Right renal cortex interstitium (tissue), 3 donors: ENCODE measurements at places on chromosomes 11 and 22.

DNA sequence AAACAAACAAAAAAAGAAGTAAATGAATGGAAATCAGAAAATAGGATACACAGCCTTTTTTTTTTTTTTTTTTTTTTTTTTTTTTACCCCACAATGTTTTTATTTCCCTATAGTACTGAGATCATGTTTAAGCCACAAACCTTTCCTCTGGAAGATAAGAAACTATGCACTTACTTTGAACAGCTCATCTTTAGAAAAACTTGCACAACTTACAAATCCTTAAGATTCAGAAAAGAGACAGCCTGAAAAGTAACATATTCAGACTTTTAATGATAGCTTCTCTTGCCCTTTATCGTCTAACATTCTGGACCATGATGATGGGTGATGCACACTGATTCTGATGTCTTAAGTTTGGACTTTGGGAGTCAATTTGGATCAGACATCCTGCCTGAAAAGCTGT lies 80.3 kb downstream of the TNRC6B start:
- DNase-seq: no peak

- no peak for DNase-seq
These were observed 1.1 kb upstream of the TTLL8 start for GRCh38 chr22:50058906-50059880.

DNA sequence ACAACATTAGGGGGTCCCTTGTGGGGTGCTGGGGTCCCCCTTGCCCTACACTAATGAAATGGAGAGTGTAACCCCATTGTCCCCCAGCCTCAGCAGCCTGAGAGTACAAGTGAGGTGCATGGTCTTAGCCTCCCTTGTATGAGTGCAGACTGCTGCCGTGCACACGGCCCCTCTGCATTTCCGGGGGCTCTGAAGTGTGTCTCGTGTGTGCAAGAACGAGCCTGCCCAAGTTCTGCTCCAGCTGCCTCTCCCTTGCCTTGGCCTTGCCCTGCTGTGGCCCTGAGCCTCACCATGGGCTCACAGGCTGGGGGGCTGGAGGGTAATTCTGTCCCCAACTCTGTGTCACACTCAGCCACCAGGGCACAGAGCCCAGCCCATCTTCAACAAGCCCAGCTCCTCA lies 5.2 kb upstream of the EHD1 start:
- no peak for DNase-seq

GRCh38 chr11:64373598-64373974 lies 14.6 kb downstream of the RPS6KA4 start:
- DNase-seq: no peak

GRCh38 chr11:119029340-119030028 lies 1.2 kb downstream of the SLC37A4 start:
- DNase-seq: no peak

DNA sequence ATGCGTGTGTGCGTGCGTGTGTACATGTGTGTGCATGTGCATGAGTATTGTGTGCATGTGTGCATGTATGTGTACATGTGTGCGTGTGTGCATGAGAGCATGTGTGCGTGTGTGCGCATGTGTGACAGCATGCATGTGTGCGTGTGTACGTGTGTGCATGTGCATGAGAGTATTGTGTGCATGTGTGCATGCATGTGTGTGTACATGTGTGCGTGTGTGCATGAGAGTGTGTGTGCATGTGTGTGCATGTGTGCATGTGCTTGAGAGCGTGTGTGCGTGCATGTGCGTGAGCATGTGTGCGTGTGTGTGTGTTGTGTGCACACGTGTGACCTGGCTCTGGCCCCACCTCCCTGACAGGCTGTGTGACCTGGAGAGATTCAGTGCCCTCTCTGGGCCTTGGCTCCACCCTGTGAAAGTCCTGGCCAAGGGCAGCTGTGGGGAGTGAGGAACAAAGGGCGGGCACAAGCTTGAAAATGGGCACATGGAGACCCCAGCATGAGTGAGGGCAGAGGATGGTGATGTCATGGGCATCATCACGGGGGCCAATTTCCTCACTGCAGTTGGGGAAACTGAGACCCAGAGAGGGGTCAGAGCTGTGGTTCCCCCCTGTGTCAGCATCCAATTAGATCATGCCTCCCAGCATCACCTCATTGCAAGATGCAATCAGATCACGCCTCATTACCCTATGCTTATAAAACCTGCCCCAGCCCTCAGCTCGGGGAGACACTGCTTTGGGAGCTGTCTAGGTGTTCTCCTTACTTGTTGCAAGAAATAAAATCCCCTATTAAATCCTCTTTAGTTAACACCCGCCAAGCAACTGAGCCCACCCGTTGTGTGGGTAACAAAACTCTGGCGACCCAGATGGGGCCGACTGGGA lies 658 bp downstream of the ACY3 start:
- no peak for DNase-seq

GRCh38 chr11:6006846-6007245 lies at the start of gene OR56A4:
Gene OR56A4 (minus strand): TSS chr11:6006946. CDS start chr11:6002992, 3,954 bp downstream.
- no peak for DNase-seq

GRCh38 chr11:56782167-56782847 lies 33.8 kb upstream of the OR9G4 start:
- no peak for DNase-seq

DNA sequence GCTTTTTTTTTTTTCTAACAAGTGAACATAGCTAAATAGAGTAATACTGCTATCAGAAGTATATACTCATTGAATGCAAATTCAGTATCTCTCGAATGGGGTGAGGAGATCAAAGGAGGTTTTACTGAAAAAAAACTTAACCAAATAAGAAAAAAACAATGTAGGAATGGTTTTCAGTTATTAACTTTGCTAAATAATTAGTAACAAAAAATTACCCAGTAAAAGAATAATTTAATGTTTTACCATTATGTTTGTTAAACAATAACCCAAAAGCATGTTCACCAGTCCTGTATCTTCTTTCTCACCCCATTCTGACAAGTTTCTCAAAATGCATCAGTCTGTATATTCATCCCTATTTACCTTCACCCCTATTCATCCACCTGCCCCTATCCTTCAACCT lies 22.6 kb upstream of the CTSC start:
- no peak for DNase-seq

GRCh38 chr11:46369458-46370152 lies 11.9 kb upstream of the MDK start:
- DNase-seq: no peak

GRCh38 chr11:117842131-117842941 lies 17.8 kb upstream of the FXYD2 start:
- no peak for DNase-seq

DNA sequence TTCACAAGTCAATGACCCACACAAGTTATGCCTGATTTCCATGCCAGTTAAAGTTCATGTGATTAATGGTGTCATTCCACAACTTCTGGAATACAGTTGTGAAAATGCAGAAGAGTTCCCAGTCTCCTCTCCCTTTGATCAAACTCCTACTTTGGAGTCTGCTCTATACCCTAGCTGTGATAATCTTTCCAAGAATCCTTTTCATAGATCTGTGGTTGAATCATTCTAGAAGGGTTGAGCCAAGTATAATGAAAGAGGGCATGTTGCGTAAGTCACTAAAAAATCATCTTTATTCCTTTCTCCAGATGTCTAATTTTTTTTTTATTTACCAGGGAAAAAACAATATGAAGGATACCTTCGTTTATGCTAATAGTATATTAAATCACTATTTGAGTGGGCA lies 89.7 kb upstream of the CARD18 start:
- DNase-seq: no peak
